ENCODE measurements at places on chromosomes 3 and 15.

DNA sequence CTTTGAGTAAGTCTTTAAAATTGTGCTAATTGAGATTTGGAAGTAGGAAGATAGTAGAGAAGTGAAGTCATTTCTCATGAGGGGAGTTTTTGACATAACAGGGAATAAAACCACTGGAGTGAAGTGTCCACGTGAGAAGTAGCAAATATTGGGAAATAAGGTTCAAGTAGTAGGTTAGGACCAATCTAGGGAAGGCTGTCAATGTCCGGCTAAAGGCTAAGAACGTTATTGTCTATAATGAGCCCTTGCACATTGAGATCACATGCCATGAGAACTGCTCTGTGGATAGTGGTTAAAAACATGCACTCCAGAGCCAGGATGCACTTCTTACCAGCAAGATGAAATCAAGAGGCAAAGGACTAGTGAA lies 459.9 kb upstream of the TPRG1 start:
- DNase-seq = no peak

DNA sequence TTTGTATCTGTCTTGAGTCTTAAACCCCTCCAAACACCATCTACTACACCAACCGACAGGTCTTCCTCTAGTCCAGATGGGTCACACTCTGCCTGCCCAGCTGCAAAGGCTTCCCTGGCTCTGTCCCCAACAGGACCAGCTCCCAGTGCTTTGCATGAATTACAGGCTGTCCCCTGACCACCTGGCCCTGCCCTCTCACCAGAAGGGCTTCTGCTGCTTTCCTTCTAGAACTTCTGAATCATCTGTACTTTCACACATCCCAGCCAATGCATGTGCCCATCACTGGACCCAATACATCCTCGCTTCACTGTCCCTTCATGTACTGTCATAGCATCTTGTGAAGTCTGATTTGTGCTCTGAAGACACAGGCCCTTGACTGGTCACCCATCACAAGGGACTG lies 53.6 kb downstream of the HOMER2 start:
- DNase-seq = no peak

GRCh38 chr15:62392376-62392775 lies 227.3 kb upstream of the C2CD4B start:
- peak; percentile 60 for DNase-seq

GRCh38 chr3:123540285-123540684 lies 44.6 kb downstream of the HACD2 start:
- no peak for DNase-seq

DNA sequence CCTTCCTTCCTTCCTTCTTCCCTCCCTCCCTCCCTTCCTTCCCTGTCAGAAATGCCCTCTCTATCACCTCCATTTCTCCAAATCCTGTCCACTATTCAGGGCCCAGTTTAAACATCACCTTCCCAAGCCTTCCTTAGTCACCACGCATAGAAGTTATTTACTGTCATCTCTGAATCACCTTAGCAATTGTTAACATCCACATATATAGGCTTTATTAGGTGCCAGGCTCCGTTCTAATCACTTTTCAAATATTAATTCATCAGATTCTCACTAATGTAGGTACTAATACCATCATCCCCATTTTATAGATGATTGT lies 1.1 kb upstream of the MAGEF1 start:
- DNase-seq = no peak

DNA sequence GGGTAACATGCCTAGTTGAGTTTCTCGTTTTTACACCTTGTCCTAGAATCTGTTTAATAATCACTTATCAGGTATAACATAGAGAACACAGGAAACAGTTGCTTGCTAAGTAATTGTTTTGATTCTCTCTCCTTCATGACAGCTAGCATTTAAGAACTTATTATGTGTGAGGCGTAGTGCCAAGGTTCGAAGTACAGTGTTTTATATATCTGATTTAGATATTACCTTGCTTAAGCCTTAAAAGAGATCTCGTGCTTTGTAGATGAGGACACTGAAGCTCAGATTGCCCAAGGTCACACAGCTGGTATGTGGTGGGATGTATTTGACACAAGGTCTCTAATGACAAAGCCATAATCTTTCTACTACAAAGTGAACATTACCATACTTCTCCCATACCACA lies 29.0 kb upstream of the IFT57 start:
- DNase-seq = no peak

- no peak for DNase-seq
Measured at GRCh38 chr3:125069452-125069851, 13.7 kb upstream of the HEG1 start.

DNA sequence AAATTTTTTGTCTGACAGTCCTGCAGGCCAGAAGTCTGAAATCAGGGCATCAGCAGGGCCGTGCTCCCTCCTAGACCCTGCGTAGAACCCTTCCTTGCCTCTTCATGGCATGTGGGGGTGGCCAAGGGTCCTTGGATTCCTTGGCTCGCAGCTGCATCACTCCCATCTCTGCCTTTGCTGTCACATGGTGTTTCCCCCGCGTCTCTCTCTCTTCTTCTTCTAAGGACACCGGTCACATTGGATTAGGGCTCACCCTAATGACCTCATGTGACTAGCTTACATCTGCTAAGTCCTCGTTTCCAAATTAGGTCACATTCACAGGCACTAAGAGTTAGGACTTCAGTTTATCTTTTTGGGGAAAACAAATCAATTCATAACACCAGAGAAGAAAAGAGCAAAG lies 12.0 kb downstream of the SLCO3A1 start:
- DNase-seq = no peak

- DNase-seq = peak; percentile 17
Measured at GRCh38 chr15:98292442-98293240, 332.1 kb downstream of the ARRDC4 start.

GRCh38 chr15:74242441-74243185 lies 6.5 kb downstream of the CCDC33 start:
- no peak for DNase-seq

DNA sequence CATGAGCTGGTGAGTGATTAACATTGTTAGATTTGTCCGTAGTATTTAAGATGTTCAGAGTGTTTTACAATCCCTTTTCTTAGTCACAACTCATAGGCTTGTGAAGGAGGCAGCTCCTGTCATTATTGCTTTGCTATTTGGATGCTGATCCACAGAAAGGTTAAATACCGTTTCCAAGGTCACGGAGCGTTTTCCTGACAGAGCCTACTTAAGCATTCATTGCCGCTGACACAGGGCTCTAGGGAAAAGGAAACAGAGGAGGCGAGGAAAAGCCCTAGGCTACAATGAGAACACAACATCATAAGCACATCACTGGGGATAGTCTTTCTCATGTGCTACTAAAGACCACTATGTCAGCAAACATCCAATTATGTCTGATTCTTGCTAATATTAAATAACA lies 38.5 kb upstream of the CPB1 start:
- no peak for DNase-seq

DNA sequence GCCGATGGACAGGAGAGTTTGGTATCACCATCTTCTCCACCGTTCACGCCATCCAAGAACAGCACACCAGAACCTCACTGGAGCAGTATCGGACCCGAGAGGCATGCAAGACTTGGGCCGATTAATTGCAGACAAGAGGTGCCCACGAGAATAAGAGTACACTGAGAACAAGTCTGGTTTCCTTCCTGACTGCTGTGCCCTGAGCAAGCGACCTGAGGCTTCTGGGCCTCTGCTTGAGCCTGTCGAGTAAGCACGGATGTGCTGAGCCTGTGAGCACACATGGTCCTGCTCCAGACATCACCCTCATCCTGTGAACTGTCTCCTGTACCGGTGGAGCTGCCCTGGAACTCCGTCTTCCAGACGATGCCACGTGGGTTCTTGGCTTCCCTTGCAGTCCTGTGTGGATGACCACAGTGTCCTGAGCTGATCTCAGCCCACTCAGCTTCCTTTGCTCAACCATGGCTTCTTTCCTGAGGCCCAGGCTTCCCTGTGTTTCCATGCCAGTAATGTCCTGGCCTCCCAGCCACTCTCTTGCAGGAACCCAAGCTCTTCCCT lies 34.3 kb upstream of the SNRPA1 start:
- DNase-seq = no peak

DNA sequence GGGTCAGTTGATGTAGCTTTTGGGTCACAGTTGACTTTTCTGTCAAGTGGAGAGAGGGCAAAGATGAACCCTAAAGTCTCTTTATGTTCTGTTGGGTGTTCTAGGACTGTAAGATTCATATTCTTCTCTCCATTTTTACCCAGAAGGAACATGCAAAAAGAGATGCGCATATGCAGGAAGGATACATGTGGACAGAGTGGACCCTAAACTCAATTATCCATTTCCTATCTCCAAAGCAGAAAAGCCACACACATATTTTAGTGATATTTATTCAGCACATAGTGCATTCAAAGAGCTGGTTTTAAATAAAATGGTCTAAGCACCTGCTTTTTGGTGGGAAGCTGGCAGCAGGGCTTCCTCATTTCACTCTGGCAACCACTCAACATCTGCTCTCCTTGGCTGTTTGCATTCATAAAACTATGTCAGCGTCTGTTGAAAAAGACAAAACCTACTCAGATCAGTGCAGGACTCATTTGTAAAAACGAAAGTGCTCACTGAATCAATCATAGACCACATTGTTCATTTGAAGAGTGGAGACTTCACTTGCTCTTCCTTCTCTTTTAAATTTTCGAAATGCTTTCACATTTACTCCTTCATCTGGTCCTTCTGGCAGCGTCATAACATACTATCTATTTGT lies 96.6 kb downstream of the SEMA6D start:
- no peak for DNase-seq
